ENCODE measurements at places on chromosomes 7 and 10.

- no peak for DNase-seq
Observed at GRCh38 chr10:47061776-47062175, 150.5 kb downstream of the PTPN20 start.

GRCh38 chr7:47154791-47155190, 427.1 kb downstream of the TNS3 start:
- DNase-seq = no peak

GRCh38 chr7:88278881-88279280, 27.8 kb downstream of the STEAP4 start:
- no peak for DNase-seq

GRCh38 chr10:119893074-119893473, 544 bp downstream of the SEC23IP start:
- DNase-seq = no peak

GRCh38 chr7:11427686-11428273, 404.2 kb downstream of the THSD7A start:
- DNase-seq = no peak

DNA sequence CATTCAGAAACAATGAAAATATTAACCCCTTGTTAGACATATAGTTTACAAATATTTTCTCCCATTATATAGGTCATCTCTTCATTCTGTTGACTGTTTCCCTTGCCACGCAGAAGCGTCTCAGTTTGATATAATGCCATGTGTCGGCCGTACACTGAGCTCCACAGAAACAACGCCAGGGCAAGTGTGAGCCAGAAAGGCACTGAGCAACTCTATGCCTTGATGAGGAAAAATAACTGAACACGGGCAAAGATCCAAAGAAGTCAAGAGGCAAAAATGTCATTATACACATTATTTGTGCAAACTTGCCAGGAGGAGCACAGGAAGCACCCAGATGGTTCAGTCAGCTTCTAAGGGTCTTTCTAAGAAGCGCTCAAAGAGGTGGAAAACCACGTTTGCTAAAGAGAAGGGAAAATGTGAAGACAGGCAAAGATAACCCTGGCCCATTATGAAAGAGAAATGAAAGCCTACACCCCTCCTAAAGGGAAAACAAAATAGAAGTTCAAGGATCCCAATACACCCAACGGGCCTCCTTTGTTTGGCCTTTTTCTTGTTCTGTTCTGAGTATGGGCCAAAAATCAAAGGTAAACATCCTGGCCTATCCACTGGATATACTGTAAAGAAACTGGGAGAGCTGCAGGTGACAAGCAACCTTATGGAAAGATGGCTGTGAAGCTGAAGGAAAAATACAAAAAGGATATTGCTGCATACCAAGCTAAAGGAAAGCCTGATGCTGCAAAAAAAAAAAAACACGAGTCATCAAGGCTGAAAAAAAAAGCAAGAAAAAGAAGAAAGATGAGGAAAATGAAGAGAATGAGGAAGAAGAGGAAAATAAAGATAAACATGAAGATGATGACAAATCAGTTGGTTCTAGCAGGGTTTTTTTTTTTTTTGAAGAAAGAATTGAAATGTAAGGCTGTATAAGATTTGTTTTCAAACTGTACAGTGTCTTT, 15.5 kb downstream of the ARHGAP12 start:
- DNase-seq = no peak

DNA sequence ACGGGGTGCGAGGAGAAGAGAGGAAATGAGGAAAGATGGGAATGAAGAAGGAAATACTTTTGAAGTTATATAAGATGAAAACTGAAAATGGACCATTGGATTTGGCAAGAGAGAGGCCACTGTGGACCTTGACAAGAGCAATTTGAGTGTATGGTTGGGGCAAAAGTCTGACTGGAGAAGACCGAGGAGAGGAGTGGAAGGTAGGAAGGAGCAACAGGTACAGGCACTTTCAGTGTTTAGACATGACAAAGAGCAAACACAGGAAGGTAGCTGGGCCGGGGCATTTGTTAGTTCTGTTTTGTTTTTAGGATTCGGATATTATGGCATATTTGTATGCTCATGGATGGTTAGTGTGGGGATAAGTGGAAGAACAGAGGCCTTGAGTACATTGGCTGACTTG, 99.4 kb downstream of the TAF3 start:
- no peak for DNase-seq
